ENCODE measurements at places on chromosomes 7 and 10.
A peak's percentile ranks its signal among the peaks of the same experiment; 100 is the strongest.

- no peak for DNase-seq
Measured at GRCh38 chr7:103574576-103574975, 128.6 kb upstream of the SLC26A5 start.

DNA sequence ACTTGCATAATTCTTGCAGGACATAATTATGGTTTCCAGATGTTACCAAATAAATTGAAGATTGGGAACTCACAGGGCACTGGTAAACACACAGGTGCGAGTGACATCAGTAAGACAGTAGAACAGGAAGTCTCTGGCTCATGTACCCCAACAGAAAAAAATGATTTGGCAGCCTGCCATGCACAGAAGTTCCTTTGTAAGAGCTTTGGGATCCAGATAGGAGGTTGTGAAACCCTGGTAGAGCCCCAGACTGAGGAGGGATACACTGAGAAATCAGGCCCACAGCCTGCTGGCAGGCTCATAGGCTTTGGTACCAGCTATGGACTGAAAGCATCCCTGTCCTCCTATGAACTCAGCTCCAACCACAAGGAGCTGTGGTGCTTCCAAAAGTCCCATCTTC, 118.0 kb downstream of the COBL start:
- no peak for DNase-seq

DNA sequence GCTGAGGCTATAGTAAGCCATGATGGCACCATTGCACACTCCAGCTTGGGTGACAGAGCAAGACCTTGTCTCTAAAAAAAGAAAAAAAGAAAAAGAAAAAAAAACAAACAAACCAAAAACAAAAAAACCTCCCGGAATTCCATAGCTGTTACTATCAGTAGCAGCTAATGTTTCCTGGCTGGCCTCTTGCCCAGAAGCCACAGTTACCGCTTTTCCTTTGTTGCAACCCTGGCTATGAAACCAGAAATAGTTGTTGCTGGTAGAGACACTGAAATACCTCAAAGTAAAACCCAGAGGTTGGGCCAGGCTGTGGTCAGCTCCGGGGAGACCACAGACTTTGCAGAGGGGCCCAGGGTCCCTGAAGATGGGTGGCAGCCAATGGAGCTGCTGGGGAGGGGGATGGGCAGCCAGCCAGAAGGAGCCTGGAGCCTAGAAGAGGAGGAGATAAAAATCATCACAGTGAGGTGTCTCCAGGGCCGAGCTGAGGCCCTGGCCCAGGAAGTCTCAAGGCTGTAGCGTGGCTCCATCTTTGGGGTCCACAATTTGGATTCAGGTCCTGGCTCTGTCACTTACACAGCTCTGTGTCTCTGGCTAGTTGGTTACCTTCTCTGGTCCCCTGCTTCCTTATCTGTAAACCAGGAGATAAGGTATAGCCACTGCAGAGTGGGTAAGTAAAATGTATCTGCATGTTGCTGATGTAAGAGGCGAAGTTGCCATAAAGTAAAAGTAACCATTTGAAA, 3.4 kb upstream of the CHST12 start:
- peak; percentile 20 for DNase-seq

GRCh38 chr7:7791523-7791922, 73.1 kb upstream of the RPA3 start:
- DNase-seq, result no peak

DNA sequence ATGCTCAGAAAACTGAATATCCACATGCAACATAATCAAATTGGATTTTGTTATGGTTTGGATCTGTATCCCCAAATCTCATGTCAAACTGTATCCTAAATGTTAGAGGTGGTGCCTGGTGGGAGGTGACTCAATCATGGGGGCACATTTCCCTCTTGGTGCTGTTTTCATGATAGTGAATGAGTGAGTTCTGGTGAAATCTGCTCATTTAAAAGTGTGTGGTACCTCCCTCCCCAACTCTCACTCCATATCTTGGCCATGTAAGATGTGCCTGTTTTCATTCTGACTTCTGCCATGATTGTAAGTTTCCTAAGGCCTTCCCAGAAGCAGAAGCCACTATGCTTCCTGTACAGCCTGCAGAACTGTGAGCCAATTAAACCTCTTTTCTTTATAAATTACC, 239.6 kb upstream of the KLF14 start:
- DNase-seq, result no peak

GRCh38 chr10:88858491-88858890, 6.8 kb upstream of the ANKRD22 start:
- DNase-seq, result no peak

- no peak for DNase-seq
Measured at GRCh38 chr7:111676811-111677210, 114.5 kb upstream of the IMMP2L start.

All from NCI-H2227 treated with DMSO at 0.1 percent for 48 hours (cell line).